ENCODE measurements at places on chromosomes 11 and 22.

- no peak for DNase-seq
These were observed 689 bp upstream of the TMEM126A start for GRCh38 chr11:85647078-85647477.

DNA sequence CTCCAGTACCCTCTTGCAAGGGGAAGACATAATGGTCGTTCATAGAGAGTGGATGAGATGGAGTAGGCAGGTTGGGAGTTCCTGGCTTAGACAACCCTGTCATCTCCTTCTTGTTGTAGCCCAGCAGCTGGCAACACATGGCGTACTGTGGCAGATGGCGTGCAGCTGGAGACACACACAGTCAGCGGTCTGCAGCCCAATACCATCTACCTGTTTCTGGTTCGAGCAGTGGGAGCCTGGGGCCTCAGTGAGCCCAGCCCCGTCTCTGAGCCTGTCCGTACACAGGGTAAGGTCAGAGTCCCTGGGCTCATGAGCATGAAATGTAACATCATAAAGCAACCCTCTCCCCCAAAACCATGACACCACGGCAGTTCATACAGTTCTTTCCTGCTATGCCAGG lies 8.7 kb downstream of the ROBO3 start:
- no peak for DNase-seq

- no peak for DNase-seq
These were observed 115.7 kb downstream of the WNT7B start for GRCh38 chr22:45861259-45861658.

- DNase-seq, result no peak
These were observed 815.5 kb downstream of the NTM start for GRCh38 chr11:132185726-132186592.

DNA sequence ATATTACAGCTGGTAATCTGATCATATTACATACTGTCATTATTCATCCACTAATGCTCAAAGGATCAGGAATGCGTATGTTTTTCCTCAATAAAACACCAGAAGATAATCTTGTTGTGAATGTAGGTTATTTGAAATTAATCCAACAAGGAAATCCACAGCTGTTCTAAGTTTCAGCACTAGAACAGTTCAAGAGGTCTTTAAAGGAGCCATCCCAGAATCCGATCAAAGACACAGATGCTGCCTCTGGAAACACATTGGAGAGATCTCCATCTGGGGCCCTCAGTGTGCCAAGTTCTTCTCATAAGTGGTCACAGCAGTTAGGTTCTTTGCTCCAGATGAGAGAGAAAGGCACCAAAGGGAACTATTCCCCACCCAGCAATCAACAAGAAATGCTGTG lies 1955.1 kb upstream of the RAG2 start:
- DNase-seq, result no peak

DNA sequence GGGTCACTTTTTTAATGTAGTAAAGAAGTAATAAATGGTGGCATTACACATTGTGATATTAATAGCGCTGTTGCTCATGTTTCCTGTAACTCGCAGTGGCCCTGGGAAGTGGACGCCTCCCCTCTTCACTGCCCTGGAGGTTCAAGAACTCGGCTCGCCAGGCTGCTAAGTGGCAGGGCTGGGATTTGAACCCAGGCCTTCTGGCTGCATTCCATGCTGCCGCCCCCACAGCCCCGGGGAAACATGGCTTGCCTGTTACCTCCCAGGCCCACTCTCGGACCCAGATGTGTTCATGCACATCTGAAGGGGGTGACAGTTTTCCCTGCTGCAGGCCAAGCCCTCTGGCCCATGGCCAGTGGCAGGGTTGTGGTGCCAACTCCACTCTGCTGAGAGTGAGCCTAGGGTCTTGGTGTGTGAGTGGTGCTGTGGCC lies 25.0 kb upstream of the MGAT3 start:
- DNase-seq, result peak; percentile 78

GRCh38 chr11:133285359-133285758 lies 246.9 kb downstream of the OPCML start:
- DNase-seq, result no peak

- DNase-seq, result no peak
These were observed 573.6 kb downstream of the JRKL start for GRCh38 chr11:96963375-96963774.

GRCh38 chr22:31378123-31378522 lies 21.3 kb upstream of the DRG1 start:
- no peak for DNase-seq

DNA sequence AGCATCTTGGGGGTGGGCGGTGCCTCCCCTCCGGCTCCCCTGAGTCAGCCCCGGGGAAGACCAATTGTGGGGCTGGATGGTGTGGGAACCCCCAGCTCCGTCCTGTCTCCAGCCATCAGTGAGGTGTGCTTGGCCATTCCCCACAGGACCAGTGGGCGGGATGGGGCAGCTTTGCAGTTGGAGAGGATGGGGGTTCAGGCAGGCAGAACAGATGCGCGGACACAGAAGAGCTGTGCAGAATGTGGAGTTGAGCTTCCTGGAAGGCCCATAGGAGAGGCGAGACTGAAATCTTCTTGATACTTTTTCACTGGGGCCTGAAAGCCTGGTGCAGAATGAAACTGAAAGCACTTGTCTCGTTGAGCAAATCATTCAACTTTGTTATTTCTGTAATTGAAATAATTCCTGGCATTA lies 23.8 kb downstream of the PARVB start:
- no peak for DNase-seq

GRCh38 chr11:43459246-43459645 lies 100.5 kb downstream of the TTC17 start:
- DNase-seq, result no peak

DNA sequence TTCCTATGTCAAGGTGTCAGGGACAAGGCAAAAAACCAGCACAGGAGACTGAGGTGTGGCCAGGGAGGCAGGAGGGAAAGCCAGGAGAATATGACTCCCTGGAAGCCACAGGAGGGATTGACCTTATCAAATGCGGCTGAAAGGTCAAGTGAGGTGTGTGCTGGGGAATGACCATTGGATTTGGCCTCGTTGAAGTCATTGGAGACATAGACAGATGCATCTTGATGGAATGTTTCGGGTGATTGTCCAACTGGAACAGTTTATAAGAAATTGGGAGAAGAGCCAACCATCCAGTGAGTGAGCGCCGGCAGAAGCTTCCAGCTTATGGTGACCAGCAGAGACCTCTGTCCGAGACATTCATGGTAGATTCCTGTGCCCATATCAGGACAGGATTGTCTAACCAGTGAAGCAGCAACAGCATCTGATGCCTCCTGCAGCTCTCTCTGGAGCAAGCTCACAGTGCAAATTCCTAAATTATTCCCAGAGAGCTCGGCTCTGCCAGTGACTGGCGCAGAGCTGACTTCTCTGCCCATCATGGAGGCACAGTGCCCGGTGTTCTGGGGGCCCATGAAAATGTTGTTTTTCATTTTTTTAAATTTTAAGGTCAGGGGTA lies 95.4 kb downstream of the MYO18B start:
- DNase-seq, result no peak

DNA sequence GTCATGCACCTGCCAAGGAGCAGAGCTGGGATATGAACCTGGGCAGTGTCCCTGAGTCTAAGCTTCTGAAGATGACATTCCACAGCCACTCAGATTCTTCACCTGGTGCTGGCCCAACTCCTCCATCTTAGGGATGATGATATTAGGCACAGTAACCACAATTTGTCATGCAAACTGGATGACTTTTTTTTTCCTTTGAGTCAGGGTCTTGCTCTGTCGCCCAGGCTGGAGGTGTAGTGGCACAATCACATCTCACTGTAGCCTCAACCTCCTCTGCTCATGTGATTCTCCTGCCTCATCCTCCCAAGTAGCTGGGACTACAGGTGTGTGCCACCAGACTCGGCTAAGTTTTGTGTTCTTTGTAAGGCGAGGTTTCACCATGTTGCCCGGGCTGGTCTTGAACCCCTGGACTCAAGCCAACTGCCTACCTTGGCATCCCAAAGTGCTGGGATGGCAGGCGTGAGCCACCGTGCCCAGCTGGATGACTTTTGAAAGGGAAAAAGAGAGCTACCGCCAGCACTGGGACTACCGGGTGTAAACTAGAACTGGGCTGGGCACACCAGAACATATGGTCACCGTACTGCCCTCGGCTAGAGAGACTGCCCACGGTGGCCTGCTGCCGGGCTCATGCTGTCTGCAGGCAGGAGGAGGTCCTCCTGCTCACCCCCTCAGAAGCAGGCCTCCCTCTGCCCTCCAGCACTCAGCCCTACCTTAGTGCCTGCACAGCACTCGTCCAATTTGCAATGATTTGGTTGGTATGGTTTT lies 77.7 kb downstream of the NAT10 start:
- no peak for DNase-seq

GRCh38 chr11:126102436-126102981 lies 39.8 kb upstream of the CDON start:
- peak; percentile 63 for DNase-seq

- peak; percentile 58 for DNase-seq
These were observed at the start of gene BIK for GRCh38 chr22:43110444-43110926. Gene BIK, plus strand, starts transcription at chr22:43110750. Its CDS starts 13,273 bp downstream, at chr22:43124023.

- no peak for DNase-seq
These were observed 53.1 kb downstream of the PACSIN2 start for GRCh38 chr22:42961810-42962209.

DNA sequence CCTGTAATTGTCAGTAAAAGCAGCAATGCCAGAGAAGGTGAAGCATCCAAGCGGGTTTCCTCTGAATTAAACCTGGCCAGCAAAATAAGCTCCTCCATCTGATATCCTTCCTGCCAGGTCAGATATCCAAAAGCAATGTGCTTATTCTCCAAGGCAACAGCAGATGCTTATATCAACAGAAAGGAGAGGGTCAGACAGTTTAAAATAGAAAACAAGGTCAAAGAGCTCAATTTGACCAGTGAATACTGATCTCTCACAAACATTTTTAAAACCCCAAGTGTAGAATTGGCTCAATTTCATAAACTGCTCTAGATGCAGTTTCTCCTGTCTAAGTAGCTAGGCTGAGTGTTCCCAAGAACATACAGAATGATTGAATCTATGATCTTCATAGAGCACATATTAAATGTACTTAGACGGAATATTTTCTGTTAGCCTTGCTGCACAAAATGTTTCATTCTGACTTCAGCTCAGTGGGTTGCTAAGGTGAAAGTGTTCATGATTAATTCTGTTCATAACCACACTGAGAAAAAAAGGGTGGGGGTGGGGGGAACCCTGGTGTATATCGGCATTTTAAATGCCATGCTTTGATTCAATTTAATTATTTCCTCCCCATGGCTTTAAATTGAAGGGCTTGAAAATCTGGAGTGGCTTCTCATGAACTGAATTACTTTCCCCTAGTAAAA lies 174.2 kb upstream of the ARHGAP20 start:
- no peak for DNase-seq

GRCh38 chr11:406796-407650 lies 7.8 kb downstream of the SIGIRR start:
- peak; percentile 91 for DNase-seq

- no peak for DNase-seq
These were observed 17.8 kb upstream of the RCN1 start for GRCh38 chr11:32072872-32073643.

DNA sequence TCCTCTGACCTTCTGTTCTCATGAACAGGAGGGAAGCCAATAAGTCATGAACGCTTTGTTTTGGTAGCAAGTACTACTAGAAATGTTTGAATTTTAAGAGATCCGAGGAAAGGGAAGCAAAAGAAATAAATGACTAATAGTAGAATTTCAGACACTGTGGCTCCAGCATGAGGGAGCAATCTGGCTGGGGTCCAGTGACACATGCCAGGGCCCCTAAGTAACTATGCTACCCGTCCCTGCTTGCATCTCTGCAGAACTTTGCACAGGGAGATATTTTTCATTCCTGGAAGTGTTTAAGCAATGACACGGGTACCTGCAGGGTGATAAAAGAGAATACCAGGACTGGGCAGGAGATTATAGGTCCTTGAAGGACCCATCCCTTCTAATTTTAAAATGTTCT lies 7.3 kb upstream of the ADAMTS8 start:
- DNase-seq, result no peak

GRCh38 chr11:34268906-34269430 lies 88.8 kb downstream of the ABTB2 start:
- DNase-seq, result no peak

GRCh38 chr11:16299390-16299789 lies 57.0 kb downstream of the SOX6 start:
- no peak for DNase-seq

DNA sequence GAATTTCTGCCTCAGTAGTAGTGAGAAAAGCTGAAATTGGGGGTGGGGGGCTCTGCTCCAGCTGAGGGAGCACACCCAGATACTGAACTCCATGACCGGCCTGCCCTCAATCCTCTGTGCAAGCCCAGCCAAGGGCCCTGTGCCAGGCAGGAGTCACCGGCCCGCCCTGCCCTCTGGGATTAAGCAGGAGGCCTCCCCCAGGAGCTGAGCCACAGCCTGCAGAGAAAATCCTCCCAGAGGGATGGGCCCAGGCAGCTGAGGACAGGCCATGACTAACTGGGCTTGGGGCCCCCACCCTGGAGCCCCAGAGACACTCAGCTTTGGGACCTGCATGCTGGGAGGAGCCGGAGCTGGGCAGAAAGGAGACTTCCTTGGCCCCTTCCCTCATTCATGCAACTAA lies 48.8 kb downstream of the MN1 start:
- peak; percentile 82 for DNase-seq

- no peak for DNase-seq
These were observed 3.3 kb upstream of the LIN7C start for GRCh38 chr11:27509908-27510307.

DNA sequence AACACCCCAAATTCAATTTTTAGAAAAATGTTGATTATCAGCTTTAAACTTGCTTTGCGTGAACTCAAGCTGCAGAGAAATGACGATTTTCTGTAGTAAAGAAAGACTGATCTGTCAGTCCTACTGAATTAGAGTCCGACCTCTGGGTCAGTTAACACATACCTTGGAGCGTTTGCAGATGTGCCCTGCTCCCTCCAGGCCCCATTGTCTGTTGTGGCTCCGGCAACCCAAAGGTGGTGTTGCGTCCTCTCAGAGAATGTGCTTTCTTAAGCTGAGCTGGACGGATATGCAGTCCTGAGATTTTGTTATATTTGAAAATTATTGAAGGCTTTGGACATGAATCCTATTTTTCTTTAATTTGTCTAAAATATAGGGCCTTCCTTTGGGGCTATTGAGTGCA lies 31.5 kb upstream of the MYO18B start:
- no peak for DNase-seq
